Non-pigmented ciliary epithelial cell (primary cell): ENCODE measurements at places on chromosomes 1 and 21.

- no peak for DNase-seq
Measured at GRCh38 chr1:168161459-168161858, 17.3 kb upstream of the TIPRL start.

DNA sequence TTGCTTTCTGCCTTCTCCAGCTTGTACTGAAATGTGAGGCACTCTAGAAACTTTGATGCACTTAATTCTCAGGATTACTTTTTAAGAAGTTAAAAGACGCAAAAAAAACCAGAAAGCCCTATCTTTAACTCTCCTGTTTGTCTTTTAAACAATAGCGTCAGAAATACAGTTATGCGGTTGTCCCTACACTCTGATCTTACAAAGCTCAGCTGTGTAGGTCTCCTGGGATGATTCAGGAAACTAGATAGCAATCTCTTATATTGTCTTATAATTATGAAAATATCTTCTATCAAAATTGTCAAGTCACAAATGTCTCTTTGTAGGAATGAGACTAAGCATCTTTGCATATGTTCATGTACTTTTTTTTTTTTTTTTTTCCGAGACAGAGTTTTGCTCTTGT is 26.9 kb upstream of the RCAN3 start:
- DNase-seq = no peak

DNA sequence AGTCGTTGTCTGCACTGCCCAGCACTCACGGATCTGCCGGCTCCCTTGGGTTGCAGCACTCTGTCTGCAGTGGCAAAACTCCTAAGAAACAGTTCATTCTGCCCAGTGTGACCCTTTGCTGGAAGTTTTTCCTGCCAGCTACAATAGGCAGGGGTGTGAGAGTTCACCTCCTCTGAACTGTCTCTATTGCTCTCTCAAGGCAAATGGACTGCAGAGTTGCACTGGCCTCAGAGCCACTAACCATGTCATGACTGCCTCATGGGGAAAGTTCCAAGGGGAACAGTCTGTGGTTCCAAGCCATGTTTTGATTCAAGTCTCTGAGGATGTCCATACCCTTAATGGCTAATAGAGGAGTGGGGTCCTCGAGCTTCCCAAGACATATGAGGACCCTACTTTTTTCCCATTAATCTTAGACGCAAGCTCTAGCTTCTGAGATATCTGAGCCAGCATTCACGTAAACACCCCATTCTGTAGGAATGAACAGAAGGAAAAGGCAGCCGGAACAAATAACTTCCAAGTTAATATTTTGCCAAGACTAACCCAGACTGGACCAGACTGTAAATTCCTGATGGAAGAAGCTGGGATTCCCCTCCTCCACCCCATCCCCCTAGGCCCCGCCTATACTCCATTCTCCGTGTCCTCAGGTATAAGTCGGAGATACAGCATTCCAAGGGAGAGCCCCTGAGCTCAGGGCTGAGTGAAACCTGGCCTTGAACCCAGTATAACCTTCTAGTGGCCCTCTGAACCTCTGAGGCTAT is 93.8 kb upstream of the AKT3 start:
- DNase-seq = no peak

GRCh38 chr1:5680600-5680999 is 311.6 kb downstream of the NPHP4 start:
- DNase-seq = no peak

- DNase-seq = no peak
Measured at GRCh38 chr1:116578581-116578980, 7.8 kb upstream of the CD58 start.

- DNase-seq = no peak
Measured at GRCh38 chr1:167121375-167122120, 27.7 kb downstream of the STYXL2 start.

DNA sequence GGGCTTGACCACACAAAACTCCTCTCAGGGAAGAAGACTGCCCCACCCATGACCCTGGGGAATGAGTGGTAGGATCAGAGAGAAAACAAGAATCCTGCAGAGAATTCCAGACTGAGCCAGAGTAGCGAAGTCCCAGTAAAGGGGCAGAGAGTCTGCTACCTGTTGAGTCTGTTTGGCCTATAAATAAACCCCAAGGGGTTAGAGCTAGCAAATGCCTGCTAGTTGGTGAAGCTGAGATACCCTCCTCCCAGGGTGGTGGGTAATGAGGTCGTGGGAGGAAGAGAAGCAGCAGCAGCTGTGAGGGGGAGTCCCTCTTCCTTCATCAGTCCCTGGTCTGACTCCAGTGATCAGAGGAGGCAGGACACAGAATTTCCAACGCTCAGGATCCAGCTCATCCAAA is 2.5 kb downstream of the TRAF3IP3 start:
- no peak for DNase-seq

GRCh38 chr1:66013371-66013770 is 220.7 kb downstream of the PDE4B start:
- no peak for DNase-seq

GRCh38 chr1:226123591-226124471 is 61.3 kb downstream of the H3-3A start:
- DNase-seq = no peak
